ENCODE measurements at places on chromosomes 1 and 21.

DNA sequence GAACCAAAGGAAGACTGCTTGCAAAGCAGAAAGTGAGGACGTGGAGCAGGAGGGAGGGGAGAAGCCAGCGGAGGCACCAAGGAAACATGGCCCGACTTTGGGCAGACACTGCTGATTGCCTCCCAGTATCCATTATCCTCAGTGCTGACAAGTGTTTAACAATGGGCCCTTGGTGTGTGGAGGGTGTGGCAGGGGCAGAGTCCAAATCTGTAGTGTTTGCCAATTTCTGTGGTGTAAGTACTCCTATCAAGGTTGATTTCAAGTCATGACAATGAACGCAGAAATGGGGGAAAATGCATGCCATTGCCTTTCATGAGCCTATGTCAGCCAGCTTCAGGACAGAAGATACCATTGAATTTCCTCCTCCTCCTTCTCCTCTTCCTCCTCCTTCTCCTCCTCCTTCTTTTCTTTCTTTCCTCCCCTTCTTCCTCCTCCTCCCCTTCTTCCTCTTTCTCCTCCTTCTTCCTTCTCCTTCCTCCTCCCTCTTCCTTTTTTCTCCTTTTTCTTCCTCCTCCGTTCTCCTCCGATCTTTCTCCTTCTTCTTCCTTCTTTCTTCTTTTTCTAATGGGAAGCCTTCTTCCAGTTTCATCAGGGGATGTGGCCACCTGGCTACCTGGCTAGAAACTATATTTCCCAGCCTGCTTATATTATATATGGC lies 10.3 kb upstream of the PHC2 start:
- no peak for DNase-seq

- peak; percentile 65 for DNase-seq
Observed at GRCh38 chr1:236759252-236759859, 35.7 kb upstream of the MTR start.

GRCh38 chr1:19426294-19427086 lies 58.8 kb downstream of the CAPZB start:
- DNase-seq, result no peak

DNA sequence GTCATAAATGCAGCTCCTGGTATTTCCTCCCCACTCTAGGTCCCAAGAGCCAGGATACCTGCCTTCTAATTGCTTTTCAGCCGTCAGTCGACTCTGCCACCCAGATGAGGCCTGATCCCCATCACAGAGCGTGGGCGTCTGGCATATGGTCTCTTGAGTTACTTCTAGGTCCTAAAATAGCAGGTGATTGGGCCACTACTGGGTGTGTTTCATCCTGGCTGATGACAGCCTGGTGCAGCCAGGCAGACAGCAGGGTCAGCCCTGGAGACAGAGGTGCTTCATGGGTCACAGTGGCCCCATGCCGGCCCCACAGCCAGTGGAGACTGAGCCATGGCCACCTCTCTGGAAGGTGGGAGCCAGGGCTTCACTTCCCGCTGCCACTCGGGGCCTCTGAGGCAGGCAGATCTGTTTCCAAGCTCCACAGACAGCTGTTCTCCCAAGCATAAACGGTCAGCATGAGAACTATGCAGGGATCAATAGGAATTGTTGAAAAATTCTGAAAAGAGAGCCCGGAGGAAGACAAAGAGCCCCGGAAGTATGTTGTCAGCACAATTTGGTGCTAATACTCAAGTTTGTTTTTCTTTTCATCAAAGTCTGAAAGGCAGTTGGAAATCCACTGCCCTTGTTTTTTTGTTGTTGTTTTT lies 83.0 kb downstream of the MAN1C1 start:
- no peak for DNase-seq

- DNase-seq, result peak; percentile 52
Observed at GRCh38 chr1:72000809-72001208, 281.5 kb downstream of the NEGR1 start.

All from fibroblast of the aortic adventitia (primary cell).